Muscle of leg (tissue), 16 donors: ENCODE measurements at places on chromosomes 7 and 10. TPM values are rescaled to one million over a fixed set of nuclear protein-coding genes. Genes with fewer than 3 reads are reported as not detected.

PTPRN2 gene
- polyA plus RNA-seq: 2.3 TPM

- H3K4me1 ChIP-seq: peaks cover 53% of the 10 kb centered on the region
- DNase-seq: no peak
- H3K27me3 ChIP-seq: no peaks in the 10 kb centered on the region
- peak overlapping the region; percentile 80 for H3K27ac ChIP-seq
These were observed 149.3 kb downstream of the ELFN1 start for GRCh38 chr7:1819259-1819841.

DNA sequence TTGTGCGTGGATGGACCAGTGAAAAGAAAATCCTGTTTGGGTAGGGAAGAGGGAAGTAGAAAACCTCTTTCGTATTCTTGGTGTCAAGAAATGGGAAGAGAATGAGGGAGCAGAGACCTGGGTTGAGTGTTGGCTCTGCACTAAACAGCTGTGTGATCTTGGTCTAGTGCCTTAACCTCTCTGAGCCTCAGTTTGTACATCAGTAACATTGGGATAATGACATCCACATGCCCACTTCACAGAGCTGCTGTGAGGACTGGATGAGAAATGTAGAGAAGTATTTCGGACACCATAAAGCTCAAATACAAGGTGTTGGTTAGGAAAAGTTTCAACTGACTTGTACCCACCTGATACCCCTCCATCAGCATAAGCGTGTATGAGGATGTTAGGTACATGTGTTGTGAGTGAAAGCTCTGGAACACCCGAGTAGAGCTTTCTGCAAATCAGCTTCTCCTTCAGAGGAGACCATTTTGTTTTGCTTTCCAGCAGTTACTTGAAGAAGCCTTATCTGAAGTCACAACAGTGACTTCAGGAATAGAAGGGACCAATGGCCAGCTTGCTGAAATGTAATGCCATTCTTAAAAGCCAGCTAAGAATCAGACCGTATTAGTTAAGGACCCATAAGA is 11.2 kb downstream of the TRIM56 start:
- H3K4me3 ChIP-seq: no peak overlapping the region
- H3K27ac ChIP-seq: no peak overlapping the region
- H3K36me3 ChIP-seq: no peaks in the 10 kb centered on the region
- peaks cover 19% of the 10 kb centered on the region for H3K4me1 ChIP-seq
- H3K27me3 ChIP-seq: peaks cover 6% of the 10 kb centered on the region

- H3K4me3 ChIP-seq: no peak overlapping the region
- H3K36me3 ChIP-seq: no peaks in the 10 kb centered on the region
- H3K27ac ChIP-seq: no peak overlapping the region
- no peaks in the 10 kb centered on the region for H3K4me1 ChIP-seq
These were observed 39.9 kb upstream of the TMEM229A start for GRCh38 chr7:124072603-124073309.

DNA sequence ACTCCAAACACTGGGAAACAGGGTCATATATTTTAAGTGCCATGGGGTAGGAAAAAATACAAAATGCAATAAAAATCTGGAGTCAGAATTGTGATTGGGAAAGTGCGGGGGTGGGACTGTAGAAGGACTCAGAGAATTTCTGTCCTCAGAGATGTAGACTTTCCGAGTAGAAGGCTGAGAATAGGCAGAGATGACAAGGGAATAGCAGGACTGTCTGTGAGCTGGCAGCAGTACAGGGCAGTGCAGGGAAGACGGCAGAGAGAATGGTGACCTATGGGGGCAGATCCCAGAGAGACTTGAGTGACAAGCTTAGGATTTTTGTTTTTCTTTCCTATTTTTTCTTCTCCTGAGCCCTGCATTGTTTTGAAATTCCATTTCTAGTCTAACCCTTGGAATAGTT is 127.6 kb downstream of the SLC16A9 start:
- no peaks in the 10 kb centered on the region for H3K27me3 ChIP-seq
- H3K27ac ChIP-seq: no peak overlapping the region
- H3K36me3 ChIP-seq: no peaks in the 10 kb centered on the region
- DNase-seq: no peak
- no peak overlapping the region for H3K4me3 ChIP-seq

DNA sequence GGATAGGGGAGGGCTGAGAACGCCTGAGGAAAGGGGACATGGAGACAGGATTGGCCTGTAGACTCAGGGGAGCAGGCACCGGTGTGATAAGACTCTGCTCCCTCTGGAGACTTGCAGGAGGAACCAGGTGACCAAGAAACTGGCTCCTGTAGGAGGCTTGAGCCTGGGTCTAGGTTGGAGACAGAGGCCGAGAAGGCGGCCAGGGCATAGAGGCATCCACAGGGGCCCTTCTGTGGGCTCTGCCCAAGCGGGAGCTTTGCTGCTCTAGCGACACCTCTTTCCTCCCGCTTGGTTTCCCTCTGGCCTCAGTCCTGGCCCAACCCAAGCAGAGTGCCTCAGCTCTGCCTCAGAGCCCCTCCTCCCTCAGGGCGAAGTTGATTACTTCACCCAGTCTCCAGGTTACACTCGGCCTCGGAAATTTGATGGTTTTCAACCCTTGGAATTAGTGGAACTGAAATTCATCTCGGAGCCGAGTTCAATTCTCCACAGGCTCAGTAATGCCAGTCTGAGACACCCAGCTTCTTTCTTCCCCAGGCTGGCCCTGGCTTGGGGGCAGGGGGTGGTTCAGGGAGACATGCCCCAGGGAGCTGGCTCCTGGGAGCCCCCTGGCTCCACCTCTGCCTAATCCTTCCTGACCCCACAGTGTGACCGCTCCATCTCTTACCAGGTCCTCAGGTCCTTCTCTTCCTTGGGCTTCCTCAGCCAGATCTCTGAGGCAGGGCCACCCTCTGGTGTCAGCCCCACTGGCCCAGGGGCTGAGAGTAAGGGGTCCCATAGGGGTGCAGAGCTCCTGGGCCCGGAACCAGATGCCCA is 60.4 kb downstream of the PAX2 start:
- H3K36me3 ChIP-seq: no peaks in the 10 kb centered on the region
- no peak overlapping the region for H3K4me3 ChIP-seq
- no peak overlapping the region for H3K27ac ChIP-seq

DNA sequence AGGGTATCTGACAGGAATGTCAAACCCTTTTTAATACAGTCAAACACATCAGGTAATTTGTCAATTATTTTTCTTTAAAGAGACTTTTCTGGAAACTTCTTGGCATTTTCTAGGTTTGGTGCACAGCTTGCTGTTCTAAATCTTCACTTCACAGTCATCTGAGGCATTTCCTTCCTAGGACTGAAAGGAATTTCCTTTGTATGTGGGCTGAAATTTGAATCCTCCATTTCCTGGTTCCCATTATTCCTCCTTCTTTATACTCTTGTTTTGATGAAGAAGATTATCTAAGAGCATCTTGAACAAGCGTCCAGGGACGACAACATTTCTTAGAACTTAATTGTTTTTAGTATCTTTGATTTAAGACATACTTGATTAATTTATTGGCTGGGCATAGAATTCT is 24.9 kb downstream of the CALD1 start:
- no peaks in the 10 kb centered on the region for H3K27me3 ChIP-seq
- no peak overlapping the region for H3K4me3 ChIP-seq
- no peak overlapping the region for H3K27ac ChIP-seq

- no peak overlapping the region for H3K27ac ChIP-seq
- DNase-seq: no peak
- no peak overlapping the region for H3K4me3 ChIP-seq
- peaks cover 8% of the 10 kb centered on the region for H3K4me1 ChIP-seq
- peaks cover 23% of the 10 kb centered on the region for H3K36me3 ChIP-seq
These were observed 64.0 kb downstream of the DLG5 start for GRCh38 chr10:77862595-77862994.
